ENCODE measurements at places on chromosomes 16 and 17.

GRCh38 chr16:24635900-24636610, 93.4 kb upstream of the TNRC6A start:
- DNase-seq, result peak; percentile 6

DNA sequence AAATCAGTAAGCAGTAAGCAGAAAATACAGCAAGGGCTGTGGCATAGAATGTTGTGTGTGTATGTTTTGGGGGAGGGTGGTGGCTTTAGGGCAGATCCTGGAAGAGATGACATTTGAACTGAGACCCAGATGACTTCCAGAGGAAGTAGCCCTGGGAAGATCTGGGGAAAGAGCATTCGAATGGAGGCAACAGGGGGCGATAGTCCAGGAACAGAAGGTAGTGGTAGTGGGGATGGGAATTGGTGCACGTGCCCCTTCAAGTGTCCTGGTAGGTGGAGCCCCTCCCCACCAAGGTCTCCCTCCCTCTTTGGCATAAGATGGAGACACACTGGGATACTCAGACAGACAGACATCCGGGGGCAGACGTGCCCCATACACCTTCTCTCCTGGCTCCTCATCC, 14.1 kb downstream of the ARHGEF15 start:
- DNase-seq, result no peak

DNA sequence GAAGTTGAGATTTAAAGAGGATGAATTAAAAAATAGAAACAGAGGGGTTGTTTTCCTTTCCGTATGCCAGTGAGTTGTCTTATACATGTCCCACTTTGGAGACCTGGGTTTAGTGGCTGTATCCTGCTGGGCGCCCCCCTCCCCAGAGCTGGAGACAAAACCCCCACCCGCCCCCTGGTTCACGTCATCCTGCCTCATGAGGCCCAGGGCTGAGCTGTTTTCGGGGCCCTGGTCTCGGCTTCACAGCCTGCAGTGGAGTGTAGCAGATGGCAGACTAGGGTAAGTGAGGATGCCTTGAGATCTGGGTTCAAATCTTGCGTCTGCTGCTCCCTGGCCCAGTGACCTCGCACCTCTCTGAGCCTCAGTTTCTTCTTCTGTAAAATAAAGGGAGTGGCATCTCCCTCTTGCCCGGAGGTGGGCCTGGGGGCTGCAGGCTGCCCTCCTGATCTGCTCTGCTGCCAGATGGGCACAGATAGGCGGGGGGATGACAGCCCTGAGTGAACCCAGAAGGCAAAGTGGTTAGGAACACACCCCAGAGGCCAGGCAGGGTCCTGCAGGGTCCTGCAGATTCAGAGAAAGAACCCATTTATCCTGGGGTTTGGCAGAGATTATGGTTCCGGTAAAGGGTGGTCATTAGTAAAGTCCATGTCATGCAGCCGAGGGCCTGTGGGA, 45.1 kb downstream of the SOCS3 start:
- no peak for DNase-seq

- DNase-seq, result peak; percentile 34
Observed at GRCh38 chr16:83842756-83843507, 35.2 kb downstream of the HSBP1 start.

- DNase-seq, result peak; percentile 54
Observed at GRCh38 chr16:19088341-19088916, 21.0 kb downstream of the COQ7 start.

- no peak for DNase-seq
Observed at GRCh38 chr16:27703545-27703944, 153.6 kb downstream of the KATNIP start.

DNA sequence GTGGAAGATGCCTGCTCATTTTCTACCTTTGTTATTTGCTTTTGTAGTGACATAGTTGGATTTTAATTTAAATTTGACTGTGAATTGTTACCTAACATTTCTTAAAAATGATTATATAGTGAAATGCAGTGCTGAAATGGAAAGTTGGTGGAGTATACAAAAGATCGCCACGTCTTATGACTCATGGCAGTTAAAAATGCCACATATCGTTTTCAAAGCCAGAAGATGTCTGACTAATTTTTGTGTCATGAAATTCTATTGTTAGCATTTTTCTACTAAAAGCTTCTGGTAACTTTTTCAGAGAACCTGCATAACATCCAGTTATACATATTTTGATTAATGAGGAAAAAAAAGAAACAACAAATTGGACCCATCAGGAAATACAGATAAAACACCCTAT, 20.6 kb downstream of the MAP2K4 start:
- no peak for DNase-seq

DNA sequence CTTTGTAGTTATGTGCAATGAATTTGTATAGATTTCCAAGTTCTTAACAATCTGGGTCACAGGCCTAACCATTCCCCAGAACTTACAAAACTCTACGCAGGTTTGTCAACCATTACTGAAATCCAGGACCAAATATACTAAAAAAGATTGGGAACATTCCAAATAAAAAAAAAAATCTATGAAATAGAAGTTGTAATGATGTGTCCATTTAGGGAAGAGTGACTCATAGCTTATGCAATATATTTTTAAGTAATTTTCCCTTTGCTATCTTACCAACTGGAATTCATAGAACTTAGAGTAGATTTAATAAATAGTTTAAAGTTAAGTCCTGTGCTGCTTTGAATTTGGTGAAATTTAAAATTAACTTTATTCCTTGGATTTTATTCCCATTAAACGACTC, 393.2 kb downstream of the PMP22 start:
- DNase-seq, result no peak

GRCh38 chr16:54996186-54996585, 65.5 kb downstream of the IRX5 start:
- no peak for DNase-seq

DNA sequence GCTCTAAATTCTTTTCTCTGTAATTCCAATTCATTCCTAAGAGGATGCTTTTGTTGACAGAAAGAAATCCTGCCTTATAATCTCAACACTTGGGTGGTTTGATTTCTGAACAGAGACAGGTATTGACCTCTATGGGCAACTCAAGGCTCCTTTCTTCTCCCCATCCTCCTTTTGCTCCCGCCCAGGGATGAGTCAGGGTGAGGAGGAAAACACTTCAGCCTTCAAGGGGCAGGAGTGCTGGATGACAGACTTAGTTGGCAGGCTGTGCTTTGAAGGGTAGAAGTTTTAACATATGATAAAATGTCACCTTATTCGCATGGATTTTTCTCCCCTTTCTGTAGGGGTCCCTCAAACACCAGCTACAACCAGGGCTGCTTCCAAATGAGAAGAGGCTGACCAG, 16.7 kb upstream of the TOM1L1 start:
- DNase-seq, result no peak

GRCh38 chr17:11848330-11848729, 148.9 kb downstream of the ZNF18 start:
- no peak for DNase-seq

DNA sequence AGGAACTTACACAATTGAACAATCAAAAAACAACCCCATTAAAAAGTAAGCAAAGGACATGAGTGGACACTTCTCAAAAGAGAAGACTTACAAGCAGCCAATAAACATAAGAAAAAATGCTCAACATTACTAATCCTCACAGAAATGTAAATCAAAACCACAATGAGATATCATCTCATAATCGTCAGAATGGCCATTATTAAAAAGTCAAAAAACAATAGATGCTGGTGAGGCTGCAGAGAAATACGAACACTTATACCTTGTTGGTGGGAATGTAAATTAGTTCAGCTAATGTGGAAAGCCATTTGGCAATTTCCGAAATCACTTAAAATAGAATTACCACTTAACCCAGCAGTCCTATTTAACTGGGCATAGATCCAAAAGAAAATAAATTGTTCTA, 301.9 kb upstream of the KCNJ16 start:
- DNase-seq, result no peak

- no peak for DNase-seq
Observed at GRCh38 chr16:89744813-89745212, 23.5 kb downstream of the ZNF276 start.

GRCh38 chr17:79739148-79740062, 8.7 kb downstream of the ENPP7 start:
- DNase-seq, result peak; percentile 12

GRCh38 chr17:39625198-39625785, 1.5 kb upstream of the PPP1R1B start:
- DNase-seq, result no peak

DNA sequence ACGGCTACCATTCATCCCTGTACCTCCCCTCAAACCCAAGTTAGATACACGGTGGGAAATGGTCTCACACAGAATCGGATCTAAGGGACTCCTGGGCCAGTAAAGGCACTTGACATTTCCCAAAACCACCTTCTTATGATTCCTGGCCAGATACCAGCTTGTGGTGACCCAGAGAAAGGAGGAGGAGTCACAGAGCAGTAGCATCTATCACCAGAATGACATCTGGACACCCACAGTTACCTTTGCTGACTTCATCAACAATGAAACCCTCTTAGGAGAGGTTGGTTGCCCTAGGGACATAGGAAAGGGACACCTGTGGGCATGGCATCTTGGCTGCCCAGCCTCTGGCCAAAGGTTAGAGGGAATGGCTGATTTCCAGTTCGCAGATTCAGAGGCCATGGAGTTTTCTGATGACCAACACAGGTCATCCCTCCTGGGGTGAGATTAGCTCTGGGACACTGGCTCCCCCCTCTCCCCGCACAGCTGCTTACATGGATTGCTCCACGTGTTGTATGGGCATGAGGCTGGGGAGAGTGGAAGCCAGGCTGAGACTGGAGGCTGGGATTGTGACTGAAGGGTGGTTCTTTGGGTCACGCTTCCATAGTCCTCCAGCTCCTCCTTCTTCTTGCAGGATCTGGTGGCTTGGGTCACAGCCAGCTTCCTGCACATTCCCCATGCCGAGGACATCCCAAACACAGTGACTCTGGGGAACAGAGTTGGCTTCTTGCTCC, 1.4 kb upstream of the AOC3 start:
- DNase-seq, result no peak

DNA sequence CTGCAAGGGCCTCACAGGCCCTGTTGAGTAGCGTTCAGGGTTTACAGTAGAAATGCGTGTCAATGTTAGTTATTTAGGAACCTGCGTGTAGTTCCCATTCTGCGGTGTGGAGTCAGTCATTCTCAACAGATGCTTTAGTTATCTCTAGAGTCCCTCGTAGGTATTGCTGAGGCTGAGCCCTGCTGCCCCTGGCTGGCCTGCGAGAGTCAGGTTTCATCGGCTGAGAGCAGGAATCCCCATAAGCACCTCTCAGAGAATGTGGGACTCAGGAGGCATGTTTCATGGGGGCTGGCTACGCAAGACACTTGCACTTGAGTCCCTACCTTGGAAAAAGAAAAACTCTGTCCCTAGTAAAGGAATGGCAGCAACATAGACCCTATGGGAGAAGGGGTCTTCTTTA, 347.5 kb upstream of the ASIC2 start:
- no peak for DNase-seq

GRCh38 chr17:28551421-28552175, 826 bp downstream of the UNC119 start:
- peak; percentile 24 for DNase-seq
